ENCODE measurements at places on chromosomes 5 and 9.
A peak's percentile ranks its signal among the peaks of the same experiment; 100 is the strongest.

DNA sequence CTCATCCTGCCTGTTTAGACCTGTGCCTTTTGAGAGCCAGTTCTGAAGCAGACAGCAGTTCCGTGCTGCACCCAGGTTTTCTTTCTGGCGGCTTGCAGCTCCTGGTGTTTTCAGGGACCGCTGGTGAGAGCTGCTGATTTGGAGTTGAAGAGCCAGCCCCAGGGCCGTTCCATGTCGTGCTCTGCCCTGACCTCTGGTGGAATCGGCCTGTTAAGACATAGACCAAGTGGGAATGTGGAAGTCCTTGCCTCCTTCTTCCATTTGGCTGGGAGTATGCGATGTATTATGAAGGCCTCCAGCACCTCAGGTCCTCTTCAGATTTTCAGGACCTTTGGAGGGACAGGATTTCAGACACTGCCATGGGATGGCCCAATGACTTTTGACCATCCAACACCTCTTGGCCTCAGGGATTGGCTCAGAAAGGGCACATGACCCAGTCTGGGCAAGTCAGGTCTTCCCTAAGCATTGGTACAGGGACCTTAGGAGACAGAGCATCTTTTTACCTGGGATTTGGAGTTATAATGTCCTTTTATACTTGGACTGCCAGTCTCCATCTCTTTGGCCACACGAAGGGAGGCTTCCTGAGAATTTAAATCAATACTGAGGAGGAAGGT is 136.1 kb upstream of the CLINT1 start:
- DNase-seq: peak; percentile 69

DNA sequence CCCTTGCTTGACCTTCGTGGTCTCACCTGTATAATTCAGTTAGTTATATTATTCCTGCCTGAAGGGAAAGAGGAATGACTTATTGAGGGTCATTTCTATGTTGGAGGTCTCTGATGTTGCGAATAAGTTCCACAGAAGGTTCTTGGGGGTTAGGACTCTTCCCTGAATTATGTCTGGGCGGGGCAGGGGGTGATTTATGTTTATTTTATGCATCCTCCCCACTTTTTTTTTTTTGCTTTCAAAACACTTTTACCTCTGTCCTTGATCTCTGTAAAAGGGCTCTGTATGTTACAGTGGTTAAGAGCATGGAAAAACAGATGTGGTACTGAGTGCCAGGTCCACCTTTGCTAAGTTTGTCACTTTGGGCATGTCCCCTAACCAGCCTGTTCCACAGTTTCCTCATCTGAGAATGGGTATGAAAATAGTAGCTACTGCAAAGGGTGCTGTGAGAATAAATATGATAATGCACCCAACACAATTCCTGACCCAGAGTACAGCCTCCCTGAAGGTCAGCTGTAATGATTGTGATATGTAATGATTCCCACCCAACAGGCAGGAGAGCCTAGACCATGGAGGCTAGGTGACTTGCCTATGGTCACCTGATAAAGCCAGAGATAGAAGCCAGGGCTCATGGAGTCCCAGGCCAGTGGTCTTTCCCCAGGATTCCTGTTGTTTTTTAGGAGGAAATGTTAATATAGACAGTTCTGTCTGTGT is 54.8 kb downstream of the SLC22A5 start:
- no peak for DNase-seq

- DNase-seq: no peak
These were observed 4.5 kb downstream of the DCAF12 start for GRCh38 chr9:34121996-34122395.

GRCh38 chr5:114469372-114469771 is 107.5 kb downstream of the KCNN2 start:
- DNase-seq: no peak

GRCh38 chr5:170809551-170809950 is 26.0 kb downstream of the GABRP start:
- no peak for DNase-seq

DNA sequence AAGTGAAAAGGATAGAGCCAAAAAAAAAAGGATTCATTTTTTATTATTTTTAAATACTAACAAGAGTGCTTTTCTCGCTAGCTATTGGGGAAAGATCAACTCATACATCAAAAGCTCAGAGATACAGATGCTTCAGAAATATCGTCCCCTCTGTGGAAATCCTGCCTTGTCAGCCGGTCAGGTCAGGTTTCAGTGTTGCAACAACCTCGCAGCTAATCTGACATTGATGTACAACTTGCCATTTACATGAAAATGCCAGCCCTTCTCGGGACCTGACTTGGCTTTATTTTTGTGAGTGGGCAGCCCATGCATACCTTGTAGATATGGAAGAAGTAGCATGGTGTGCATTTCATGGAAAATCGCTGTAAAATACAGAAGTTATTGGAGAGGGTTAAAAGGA is 358.8 kb upstream of the ADAMTS16 start:
- no peak for DNase-seq

GRCh38 chr9:12822111-12822510 is 47.3 kb downstream of the LURAP1L start:
- no peak for DNase-seq

GRCh38 chr9:126052791-126053190 is 273.8 kb upstream of the MVB12B start:
- no peak for DNase-seq

DNA sequence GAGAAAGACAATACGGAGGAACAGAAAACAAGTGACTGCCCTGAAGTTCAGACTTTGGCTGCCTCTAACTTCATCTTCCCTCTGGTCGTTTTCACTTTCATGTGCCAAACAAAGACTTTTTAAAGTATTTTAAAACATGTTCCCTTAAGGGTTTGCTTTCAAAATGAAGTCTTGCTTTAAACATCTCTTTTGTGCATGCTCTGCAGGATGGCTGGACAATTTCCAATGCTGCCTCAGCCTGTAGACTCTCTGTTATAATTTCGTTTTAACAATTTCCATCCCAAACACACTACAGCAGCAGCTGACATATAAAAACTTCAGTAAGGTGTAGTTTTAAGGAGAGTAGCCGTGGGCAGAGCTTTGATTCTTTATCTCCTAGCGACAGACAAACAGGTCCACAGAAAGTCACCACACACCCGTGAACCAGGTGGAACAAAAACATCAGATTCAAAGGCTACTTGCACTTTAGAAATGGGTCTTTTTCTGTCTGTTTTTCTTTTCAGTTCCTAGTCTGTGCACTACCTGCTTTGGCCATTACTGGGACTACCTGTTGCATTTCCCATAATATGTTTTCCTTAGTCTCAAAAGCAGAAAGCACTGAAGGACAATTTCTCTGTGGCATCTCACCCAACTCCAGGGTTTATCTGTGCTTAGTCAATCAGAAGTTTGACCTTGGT is 308.9 kb downstream of the DTWD2 start:
- DNase-seq: no peak

DNA sequence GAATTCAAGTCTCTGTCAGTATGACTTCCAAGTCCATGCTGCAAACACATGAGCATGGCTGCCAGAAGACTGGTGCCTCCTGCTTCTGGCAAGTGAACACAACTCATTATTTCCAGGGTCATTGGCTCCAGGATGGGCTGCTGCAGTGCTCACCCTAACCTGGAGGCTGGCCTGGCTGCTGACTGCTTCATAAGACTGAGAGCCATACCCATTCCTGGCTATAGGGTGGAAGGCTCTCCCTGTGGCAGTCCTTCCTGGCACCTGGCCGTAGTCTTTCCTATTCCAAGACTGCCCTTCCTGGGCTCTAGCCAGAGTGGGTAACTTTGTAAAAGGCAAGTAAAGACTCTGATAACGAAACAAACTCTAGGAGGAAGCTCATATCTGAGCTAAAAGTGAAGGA is 51.2 kb downstream of the CXXC5 start:
- DNase-seq: no peak

DNA sequence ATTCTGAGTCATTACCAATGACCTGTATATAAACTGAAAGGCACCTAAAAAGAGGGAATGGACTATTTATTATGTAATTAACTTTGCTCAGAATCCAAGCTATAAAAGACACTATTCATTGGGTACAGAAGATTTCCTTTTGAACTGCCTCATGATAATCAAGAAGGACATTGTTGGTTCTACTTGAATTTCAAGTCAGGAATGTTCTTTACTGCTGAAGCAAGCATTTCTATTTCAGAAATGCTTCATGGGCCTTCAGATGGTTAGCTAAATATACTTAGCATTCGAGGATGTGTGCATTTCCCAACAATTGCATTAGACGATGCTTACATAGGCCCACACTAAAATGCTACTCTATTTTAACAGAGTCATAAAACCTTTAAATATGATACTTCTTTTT is 658.2 kb upstream of the DMAC1 start:
- DNase-seq: no peak

GRCh38 chr5:39273314-39273954 is 54.1 kb upstream of the FYB1 start:
- no peak for DNase-seq

GRCh38 chr5:116305899-116306298 is 221.1 kb downstream of the COMMD10 start:
- no peak for DNase-seq

- no peak for DNase-seq
These were observed 150.5 kb upstream of the ELL2 start for GRCh38 chr5:96112123-96112670.

DNA sequence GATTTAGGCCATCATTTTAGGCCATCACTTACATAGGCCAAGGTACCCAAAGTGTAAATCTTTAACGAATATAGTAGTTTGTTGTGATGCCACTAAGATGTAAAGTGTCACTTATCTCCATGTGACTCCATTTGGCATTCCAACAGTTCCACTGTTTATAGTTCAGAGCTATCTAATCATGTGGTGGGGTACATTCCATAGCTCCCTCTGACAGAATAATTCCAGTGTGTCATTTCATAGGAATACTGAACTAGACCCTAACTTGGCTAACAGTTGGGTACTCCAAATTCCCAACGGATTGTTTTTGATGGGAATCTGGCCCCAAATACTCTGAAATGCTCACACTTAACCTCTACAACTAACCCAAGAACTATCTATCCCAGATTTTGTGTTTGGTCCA is 76.7 kb upstream of the FST start:
- DNase-seq: no peak

- DNase-seq: no peak
These were observed 79.5 kb downstream of the SREK1 start for GRCh38 chr5:66223637-66224036.

- DNase-seq: no peak
These were observed 72.3 kb downstream of the SEMA5A start for GRCh38 chr5:9473624-9474023.

- peak; percentile 24 for DNase-seq
These were observed 64.2 kb downstream of the KLF4 start for GRCh38 chr9:107425101-107426025.

GRCh38 chr5:158410976-158411375 is 552.0 kb upstream of the CLINT1 start:
- DNase-seq: no peak

DNA sequence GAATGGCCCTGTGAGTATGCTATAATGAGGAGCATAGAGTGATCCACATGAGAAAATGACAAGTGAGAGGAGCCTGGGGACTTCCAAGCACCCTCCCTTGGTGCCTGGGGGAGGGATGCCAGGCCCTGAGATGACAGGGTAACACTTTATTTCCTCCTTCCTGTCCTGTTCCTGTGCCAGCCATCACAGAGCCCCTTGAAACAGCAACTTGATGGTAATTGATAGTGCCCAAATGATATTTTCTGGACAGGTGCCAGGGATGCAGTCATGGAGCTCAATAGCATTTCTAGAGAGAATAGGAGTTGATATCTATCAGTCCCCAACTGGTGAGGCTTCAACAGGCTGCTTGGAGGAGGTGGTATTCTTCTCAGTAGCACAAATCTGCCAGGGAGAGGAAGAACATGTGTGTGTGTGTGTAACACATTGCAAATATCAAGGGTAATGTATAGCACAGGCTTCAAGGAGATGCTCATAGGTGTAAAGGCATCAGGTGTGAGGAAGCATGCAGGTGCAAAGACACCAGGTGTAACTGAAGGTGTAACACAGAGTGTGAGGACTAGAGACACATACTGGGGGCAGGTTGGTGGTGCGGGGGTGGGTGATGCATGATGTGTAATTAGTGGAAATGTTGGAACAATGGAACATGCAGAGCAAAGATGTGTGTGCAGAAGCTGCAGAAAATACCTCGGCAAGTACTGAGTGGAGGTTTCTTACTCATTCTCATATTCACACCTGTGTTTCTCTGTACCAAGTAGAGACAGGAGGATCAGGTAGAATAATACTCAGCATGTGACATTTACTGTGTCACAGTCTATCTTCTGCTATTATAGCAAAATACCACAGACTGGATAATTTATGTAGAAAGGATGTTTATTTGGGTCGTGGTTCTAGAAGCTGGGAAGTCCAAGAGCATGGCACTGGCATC is 18.1 kb upstream of the WWC1 start:
- DNase-seq: no peak

- DNase-seq: no peak
These were observed 141.5 kb downstream of the OSTF1 start for GRCh38 chr9:75229605-75230332.

GRCh38 chr5:111706345-111706744 is 50.6 kb downstream of the NREP start:
- no peak for DNase-seq

DNA sequence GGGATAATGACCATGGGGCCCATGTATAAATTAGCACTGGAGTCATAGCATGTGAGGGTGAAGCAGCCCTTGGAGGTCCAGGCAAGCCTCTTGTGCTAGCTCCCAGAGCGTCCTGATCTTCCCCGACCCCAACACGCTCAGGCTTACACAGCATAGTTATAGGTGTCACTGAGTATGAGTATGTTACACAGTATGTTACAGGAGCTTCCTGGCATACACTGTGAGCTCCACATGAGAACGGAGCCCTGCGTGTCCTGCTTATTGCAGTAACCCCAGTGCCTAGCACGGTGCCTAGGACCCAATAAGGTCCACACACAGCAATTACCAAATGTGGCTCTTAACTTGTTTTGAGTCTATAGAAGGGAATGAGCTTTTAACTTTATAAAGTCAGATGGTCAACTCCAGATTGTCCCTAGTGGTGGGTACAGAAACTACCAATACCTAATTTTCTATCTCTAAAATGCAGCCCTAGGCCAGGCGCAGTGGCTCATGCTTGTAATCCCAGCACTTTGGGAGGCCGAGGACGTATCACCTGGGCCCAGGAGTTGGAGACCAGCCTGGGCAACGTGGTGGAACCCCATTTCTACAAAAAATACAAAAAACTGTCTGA is 64.1 kb downstream of the PLAC8L1 start:
- DNase-seq: no peak

DNA sequence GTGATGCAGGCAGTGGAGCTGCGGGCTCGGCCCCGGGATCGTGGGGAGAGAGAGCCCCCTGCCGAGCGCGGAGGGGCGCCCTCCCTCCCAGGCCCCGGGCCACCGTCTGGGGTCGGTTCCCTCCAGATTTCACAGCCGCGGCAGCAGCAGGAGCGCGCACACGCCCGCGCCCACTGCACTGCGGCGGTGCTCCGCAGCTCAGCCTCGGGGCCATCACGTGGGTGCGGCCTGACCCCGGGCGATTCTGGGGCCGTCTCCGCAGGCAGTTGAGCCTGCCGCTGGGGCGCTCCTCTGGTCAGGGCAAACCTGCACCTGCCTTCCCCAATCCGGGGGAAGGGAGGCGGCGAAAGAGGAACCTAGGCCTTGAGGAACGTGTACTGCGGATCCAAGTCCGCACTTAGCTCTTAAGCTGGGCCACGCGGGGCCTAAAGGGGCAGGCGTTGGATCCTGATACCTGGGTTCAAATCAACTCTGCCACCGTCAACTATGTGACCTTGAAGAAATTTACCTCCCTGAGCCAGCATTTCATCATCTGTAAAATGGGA is 9.4 kb upstream of the DELE1 start:
- no peak for DNase-seq

Data from DND-41 (cell line).